ENCODE measurements at places on chromosomes 5 and 9.

DNA sequence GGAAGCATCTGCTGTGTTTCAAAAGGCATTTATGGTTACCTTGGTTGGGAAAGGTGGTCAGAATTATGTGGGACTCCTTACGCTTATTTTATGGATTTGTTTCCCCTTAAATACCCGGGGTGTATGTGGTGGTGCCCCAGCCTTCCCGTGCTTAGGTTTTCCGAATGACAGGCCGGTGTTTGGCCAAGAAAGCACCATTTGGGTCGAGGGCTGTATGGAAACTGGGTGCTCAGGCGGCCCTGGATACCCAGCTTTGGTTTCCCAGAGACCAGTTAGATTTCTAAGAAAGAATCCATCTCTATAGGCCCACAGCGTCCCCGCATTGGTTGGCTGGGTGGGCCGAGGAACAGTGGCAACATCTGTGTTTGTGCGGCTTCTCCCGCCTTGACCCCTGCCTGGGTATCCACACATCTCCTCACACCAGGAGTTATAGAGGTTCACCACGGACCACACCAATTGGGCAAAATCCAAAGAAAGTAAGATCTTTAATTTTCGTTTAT lies 868 bp downstream of the ARHGEF28 start:
- no peak for DNase-seq

DNA sequence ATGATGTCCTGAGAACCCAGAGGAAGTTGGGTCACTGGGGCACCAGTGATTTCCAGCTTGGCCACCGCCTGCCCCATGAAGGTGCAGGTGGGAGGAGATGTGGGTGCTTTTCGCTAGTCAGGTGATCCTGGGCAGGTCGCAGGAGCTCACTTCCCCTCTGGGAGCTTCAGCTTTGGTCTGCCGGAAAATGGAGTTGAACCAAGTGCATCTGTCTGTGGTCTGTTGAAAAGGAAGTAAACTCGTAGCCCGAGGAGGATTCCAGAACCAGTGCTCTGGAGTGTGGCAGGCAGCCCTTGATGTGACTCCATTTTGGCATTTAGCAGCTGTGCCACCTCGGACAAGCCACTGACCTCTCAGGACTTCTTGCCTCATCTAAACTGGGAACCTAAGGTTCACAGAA lies 81.8 kb upstream of the HRH2 start:
- DNase-seq, result no peak

GRCh38 chr5:105872569-105873270 lies 1798.0 kb downstream of the EFNA5 start:
- DNase-seq, result no peak

- DNase-seq, result no peak
Measured at GRCh38 chr5:66757219-66757833, 161.1 kb downstream of the MAST4 start.

DNA sequence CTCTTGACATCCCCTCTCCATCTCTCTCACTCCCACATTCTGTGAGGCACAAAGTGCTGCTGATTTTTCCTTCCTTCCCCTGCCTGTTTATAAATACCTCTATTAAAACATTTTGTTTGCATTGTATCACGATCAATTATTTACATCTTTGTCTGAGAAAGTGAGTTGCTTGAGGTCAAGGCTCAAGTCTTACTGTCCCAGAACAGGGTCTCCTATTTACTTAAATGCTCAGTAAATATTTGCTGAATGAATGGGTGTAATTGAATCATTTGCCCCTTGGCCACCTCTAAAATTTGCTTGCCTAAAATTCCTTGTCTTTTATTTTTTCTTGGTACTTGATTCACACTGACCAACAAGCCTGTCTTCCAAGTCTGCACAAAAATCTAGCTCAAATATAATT lies 103.5 kb downstream of the ZNF462 start:
- no peak for DNase-seq

- peak; percentile 8 for DNase-seq
Measured at GRCh38 chr5:43192558-43193180, 644 bp downstream of the NIM1K start.

DNA sequence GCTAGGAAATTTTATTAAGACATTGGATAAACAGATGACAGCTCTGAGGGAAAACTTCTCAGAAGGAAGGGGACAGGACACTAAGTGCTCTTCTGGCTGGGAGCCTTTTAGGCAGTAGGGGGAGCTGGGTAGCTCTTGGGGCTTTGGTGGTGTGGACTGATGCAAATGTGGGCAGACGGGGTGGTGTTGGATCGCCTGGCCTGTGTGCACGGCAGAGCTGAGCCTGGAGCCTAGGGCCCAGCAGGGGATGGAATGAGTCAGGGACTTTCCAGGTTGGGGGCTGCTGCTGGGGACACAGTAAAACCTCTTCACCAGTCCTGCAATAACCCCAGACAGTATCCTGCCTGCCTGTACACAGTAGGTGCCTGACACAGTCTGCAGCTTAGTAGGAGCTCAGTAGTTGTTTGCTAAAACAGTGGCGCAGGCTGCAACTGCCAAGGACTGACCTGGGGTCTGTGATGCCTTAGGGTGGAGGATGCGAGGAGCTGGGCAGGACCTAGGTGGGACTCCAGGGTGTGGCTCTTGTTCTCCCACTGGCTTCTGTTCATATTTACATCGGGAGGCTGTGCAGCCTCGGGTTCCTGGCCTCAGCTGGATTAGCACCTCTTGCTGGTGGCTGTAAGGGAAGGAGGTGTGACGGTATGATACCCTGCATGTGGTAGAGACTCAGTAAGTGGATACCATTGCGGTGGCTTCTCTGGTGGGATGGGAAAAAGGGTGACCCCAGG lies 83.8 kb downstream of the DAB2IP start:
- DNase-seq, result no peak

GRCh38 chr9:68822596-68823165 lies 117.6 kb downstream of the PIP5K1B start:
- DNase-seq, result no peak

DNA sequence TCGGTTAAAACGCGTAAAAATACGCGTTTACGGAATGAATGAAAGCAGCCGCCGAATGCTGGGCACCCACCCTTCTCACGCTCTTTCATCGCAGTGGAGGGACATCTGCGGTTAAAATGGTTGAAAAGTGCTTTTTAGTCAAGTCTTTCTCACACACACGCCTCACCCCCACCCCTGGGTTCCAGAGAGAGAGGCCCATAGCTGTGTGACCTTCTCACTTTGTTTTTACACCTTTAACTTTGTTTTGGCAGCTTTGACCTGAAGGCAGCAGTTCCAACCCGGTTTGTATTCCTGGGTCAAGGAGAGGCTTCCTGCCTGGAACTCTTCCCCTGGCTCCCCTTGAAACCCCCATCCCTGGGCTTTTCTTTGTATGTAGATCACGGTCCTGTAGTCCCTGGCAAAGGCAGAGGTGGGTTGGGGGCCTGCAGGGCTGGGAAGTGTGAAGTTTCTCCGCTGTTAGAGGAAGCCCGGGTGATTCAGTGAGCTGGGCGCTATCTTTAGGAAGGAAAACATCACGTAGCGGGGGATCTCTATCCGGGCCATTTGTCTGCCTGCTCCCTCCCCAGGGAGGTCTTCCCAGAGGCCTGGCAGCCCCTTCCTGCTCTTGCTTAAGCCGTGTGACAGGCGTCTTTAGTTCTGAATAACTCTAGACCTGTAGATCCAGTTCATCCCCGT lies 29.6 kb downstream of the SPRY4 start:
- DNase-seq, result no peak

DNA sequence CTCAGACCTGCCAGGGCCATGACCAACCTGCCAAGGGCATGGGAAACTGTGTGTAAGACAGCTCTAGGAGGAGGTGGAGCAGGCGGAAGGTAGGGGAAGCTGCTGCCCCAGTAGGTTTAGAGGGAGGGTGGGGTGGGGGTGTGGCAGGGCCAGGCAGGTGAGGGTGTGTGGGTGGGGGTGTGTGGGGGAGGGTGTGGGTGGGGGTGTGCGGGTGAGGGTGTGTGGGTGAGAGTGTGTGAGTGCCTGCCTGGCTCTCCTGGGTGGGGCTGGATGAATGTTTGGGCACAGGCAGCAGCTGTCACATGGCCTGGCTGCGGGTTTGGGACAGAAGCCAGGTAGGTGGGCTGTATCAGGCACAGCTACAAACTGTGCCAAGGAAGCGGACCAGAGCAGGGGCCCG lies 8.8 kb upstream of the N4BP3 start:
- DNase-seq, result no peak

- peak; percentile 63 for DNase-seq
Measured at GRCh38 chr5:34486160-34486848, 169.8 kb upstream of the RAI14 start.

- no peak for DNase-seq
Measured at GRCh38 chr9:104027295-104027694, 66.8 kb upstream of the SMC2 start.

DNA sequence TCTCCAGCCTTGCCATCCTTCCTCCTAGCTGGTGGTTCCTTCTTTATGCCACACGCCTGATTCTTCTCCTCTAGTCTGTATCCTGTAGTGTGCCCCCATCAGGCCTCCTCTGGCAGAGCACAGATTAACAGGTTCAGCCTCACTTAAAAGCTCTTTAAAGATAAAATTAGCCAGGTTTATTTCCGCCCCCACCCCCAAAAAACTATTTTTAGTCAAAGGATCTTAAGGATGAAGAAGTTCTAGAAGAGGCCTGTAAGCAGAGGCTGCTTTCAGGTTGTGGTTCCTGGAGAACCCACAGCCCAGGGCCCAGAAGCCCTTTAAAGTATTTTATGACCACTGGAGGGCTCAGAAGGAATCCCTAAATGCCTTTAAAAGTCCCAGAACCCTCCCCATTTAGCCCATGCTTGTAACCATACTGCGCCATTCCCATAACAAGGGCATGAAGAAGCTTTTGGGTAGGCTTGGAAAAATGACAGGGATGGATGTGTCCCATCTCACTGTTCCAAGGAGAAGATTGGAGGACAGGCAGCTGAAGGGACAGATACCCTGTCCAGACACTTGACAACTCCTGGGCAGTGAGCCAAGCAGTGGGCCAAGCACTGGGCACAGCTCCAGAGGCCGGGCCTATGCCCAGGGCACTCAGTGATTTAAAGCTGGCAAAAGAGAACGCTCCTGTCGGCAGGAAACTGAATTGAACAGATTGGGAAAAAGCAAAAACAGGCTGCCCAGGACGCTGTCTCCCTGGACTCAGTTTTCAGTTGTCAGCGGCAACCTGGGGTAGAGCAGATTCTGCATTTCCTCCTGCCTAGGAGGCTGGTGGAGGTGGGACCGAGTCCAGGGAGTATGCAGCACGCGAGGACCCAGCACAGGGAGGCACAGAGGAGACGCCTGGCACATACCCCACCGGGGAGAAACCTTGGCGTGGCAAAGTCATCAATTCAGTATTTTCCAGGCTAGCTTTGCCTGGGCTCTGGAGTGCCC lies 106.3 kb upstream of the SSBP2 start:
- DNase-seq, result no peak

- DNase-seq, result no peak
Measured at GRCh38 chr9:121463026-121463807, 36.4 kb downstream of the GGTA1 start.

DNA sequence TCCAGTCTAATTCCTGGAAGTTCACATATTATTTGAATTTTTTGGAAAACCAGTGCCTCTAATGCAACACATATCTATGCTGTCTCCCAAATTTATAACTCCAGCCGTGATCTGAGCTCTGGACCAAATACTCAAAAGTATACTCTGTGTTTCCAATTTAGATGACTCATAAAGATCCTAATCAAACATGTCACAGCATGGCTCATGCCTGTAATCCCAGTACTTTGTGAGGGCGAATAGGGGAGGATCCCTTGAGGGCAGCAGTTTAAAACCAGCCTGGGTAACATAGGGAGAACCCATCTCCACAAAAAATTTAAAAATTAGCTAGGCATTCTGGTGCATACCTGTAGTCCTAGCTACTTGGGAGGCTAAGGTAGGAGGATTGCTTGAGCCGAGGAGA lies 388.0 kb downstream of the CDH12 start:
- no peak for DNase-seq

GRCh38 chr9:79166005-79166404 lies 405.8 kb upstream of the TLE4 start:
- no peak for DNase-seq

DNA sequence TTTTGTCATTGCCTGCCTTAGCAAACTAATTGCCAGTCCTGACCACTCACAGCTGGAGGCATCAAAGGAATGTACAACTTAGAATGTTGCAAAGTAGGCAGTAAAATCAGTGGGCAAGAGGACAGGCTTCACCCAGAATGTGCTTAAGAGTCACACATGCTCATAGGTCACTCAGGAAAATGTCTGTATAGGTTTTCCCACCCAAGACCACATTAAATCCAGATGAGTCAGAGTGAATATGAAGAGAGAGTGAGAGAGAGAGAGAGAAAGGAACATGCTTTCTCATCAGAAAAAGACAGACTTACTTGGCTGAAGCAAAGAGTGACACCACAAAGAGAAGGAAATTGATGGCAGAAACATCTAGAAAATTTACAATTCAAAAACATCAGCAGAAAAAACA lies 37.9 kb downstream of the PLEKHG4B start:
- DNase-seq, result no peak

DNA sequence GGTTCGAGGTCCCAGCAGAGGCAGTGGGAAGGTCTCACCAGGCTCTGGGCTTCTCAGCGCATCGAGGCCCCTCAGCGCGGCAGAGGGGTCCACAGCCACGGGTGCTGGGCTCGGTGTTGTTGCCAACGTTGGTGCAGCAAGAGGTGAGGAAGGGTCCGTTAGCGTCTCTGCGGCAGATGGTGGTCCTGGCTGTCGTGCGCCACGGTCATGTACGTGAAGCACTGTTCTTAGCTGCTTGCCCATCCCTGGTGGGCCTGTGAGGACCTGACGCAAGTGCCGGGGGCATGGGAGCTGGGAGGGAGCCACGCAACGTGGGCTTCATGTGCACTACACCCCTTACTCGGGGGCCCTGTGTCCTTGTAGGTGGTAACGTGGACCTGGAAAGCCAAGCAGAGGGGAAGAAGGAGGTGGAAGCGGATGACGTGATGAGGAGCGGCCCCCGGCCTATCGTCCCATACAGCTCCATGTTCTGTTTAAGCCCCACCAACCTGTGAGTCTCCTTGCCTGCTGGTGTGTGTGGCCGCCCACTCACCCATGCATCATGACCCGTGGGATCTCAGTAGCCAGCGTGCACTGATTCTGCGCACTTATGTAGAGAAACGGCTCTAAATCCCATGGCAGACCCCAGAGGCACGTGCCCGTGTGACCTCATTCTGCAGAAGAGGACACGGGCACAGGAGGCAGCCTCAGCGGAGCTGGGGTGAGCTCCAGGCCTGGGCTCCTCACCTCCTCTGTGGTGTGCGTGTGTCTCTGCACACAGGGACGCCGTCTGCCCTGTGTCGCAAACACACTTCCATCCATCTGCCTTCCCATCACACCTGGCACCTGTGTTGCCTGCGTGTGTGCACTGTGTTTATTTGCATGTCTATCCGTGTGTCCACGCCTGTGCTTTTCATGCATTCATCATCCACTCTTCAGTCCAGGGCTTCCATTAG lies 166.1 kb downstream of the CACNA1B start:
- DNase-seq, result no peak

- DNase-seq, result no peak
Measured at GRCh38 chr9:14608540-14608939, 84.7 kb downstream of the ZDHHC21 start.

GRCh38 chr5:102758576-102758975 lies 3.5 kb downstream of the PAM start:
- DNase-seq, result no peak

- DNase-seq, result no peak
Measured at GRCh38 chr5:175638305-175638704, 19.6 kb upstream of the HRH2 start.

- no peak for DNase-seq
Measured at GRCh38 chr5:110058175-110058574, 368.4 kb downstream of the MAN2A1 start.

Data from activated CD8-positive, alpha-beta memory T cell treated with anti-CD3 and anti-CD28 coated beads for 48 hours (primary cell).